ENCODE measurements at places on chromosomes 5 and 9. TPM values are rescaled to one million over a fixed set of nuclear protein-coding genes. Genes with fewer than 3 reads are reported as not detected.

Gene PCDHB8
- 6.6 TPM for total RNA-seq

Gene ANKRD33B
- 11.8 TPM for total RNA-seq

Gene EIF4E1B
- not detected for total RNA-seq

Gene MAMDC4
- total RNA-seq = 3.6 TPM

Gene OTULINL
- total RNA-seq = 1.7 TPM

Gene FBN2
- 0.16 TPM for total RNA-seq
